ENCODE measurements at places on chromosomes 13 and 19.

DNA sequence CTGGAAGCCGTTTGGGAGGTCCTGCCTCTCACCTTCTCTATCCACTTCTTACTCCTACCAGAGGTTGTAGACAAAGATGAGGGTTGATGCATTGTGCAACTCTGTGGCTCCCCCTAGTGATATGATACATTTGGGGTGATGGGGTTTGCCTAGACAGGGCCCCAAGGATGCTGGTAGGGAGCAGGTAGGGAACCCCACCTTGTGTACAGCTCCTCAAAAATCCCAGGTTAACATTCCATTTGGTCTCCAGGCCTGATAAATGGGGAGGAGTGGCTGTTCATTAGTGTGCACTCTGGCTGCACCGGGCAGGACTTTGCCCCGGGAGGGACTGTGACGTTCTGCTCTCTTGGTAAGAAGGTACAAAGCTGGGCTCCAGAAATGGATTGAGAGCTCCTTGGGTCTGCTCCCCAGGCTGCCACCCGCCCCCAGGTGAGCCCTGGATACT is 19.2 kb downstream of the SIGLEC8 start:
- peak; percentile 58 for ATAC-seq

GRCh38 chr13:28161370-28161769 is 23.0 kb downstream of the PAN3 start:
- peak; percentile 89 for ATAC-seq

GRCh38 chr19:852136-853013 is at the start of gene ELANE:
Gene ELANE, plus strand, starts transcription at chr19:852303. Its CDS starts 26 bp downstream, at chr19:852329.
- no peak for ATAC-seq

DNA sequence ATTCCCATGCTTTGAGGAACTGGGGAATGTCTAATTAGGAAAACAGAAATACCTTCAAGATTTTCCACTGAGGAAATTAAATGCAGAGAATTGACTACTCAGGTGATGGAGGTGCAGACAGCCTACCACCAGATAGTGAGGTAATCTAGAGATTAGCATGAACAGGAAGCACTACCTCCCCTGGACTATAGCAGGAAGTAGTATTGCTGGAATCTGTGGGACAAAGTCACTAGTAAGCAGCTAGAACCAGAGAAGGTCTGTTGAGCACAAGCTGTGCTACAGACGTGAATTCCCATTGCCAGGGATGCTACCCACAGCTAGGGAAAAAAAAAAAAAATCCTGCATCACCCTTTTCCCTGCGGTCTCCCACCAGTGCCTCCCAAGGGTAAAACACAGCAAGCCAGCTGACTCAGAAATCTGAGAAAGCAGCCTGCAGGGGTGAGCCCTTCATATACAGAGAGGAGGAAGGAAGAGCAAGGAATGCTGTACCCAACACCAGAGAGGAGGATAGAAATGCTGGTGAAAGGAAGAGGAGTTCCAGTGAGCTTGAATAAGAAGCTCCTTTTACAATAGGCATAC is 10.2 kb downstream of the ENOX1 start:
- no peak for ATAC-seq

- ATAC-seq: no peak
Measured at GRCh38 chr13:77687799-77688198, 9.7 kb upstream of the SLAIN1 start.

- peak; percentile 27 for ATAC-seq
Measured at GRCh38 chr13:27038323-27038722, 133.3 kb downstream of the USP12 start.

All from esophagus mucosa (tissue), 1 donor.